ENCODE measurements at places on chromosomes 13 and 19. TPM values are rescaled to one million over a fixed set of nuclear protein-coding genes. Genes with fewer than 3 reads are reported as not detected.

- DNase-seq = no peak
Observed at GRCh38 chr13:72842991-72843390, 61.1 kb downstream of the PIBF1 start.

DNA sequence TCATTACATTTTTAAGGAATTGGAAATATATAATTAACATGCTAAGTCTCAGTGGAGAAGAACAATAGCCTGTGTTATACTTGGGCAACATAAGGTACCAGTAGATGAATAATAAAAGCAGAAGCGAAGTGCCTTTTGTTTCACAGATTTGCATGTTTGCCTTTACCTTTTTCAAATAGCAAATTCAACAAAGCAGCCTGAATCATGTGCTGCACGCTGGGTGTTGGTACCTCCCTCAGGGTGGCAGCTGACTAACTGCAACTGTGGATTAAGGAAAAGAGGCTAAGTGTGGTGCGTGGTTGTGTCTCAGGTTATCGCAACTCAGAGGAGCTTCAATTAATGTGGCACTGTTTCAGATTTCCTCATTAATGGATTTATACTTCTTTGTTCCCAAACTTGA is 189.0 kb downstream of the LMO7 start:
- DNase-seq = peak; percentile 51

- DNase-seq = no peak
Observed at GRCh38 chr19:14890643-14891379, 4.9 kb upstream of the OR7A17 start.

DNA sequence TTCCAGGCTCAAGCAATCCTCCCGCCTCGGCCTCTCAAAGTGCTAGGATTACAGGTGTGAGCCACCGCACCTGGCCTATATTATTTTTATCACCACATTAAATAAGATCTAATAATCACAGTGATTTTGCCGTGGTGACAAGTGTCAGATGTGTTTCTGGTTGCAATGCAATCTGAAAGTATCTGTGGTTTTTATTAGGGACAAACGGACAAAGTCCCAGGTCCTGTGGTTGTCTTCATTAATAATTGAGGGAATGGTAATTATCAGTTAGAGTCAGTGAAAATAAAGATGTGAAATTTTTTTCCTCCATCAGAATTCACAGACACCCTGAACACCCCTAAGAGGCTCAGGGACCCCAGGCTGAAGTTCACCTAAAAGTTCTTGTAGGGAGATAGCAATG is 1.3 kb upstream of the TICAM1 start:
- no peak for DNase-seq

DNA sequence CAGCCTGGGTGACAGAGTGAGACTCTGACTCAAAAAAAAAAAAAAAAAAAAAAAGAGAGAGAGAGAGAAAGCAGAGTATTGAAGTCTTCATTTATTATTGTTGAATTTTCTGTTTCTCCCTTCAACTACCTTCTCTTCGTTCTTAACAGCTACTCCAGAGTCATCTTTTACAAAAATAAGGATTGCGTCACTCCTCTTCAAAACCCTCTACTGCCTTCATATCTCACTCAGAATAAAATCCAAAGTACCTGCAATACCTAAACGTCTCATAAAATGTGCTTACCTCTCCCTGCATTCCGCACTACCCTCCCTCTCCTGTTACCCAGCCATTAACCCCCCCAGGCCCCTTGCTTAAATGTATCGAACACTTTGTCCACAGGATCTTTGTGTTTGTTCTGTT is 17.4 kb upstream of the RPL21 start:
- DNase-seq = no peak

GRCh38 chr13:33518452-33518851 is 232.9 kb upstream of the STARD13 start:
- no peak for DNase-seq

Gene SYT3
- 2.8 TPM for total RNA-seq

Gene TMEM91
- 6.1 TPM for total RNA-seq

Gene CAMSAP3
- total RNA-seq = 28.4 TPM

Gene SBK3
- 0.70 TPM for total RNA-seq
